Kidney capillary endothelial cell (primary cell): ENCODE measurements at places on chromosomes 2 and 18.

DNA sequence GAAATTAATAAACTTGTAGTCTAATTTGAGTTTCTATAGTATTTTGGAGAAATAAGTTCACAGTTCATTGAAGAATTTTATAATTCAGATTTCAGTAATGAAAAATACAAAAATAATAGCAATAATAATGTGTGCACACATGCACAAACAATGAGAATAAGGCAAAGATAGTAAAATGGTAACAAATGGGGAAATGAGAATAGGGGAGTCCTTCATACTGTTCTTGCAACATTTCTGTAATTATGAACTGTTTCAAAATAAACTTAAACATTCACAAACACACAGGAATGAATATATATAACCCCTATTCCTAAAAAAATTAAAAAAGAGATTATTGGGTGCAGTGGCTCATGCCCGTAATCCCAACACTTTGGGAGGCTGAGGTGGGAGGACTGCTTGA lies 63.9 kb downstream of the SPRED2 start:
- no peak for DNase-seq

DNA sequence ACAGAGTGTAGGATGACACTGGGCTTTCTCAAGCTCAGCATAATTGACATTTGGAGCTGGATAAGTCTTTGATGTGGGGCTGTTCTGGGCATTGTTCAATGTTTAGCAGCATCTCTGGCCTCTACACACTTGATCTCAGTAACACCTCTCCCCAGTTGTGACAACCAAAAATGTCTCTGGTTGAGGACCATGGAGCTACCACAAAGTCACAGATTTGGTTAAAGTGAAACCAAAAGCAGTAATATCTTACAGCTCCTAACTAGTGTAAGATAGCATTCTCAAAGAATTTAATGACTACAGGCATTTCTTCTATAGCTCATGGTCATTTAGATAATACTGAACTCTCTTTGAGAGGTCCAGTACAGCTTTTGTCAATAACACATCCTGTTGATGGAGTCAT lies 23.4 kb upstream of the PAX3 start:
- DNase-seq = no peak

- DNase-seq = no peak
Measured at GRCh38 chr18:78769502-78770105, 210.0 kb upstream of the SALL3 start.

DNA sequence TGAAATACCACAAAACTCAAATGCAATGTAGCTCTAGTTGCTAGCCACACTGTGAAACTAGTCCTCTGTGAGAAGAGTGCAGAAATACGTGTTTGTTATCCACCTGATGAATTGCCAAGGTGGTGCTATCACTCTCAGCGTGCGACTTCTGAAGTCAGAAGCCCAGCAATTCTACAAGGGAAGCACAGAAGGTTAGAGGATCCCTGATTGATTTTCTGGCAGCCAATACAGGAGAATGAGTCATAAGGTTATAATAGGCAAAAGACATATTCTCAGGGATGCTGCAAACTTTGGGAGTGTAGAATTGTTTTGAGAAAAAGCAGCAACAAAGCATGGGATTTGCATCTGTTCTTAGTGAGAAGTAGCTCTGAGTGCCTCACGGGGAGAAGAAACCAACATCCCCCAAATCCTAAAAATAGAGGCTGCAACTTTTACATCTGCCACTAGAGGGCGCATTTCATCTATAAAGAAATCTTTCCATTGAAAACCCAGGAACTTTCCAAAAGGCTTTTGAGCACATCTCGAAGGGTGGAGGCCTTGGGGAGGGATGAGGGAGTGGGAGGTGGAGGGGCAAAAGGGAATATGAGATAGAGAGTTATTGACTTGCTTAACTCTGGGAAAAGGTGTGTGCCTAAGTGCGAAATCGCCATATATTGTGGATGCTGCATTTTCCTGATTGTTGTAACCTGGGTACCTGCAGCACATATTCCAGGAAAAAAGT lies 78.0 kb downstream of the TMEM182 start:
- DNase-seq = peak; percentile 42

DNA sequence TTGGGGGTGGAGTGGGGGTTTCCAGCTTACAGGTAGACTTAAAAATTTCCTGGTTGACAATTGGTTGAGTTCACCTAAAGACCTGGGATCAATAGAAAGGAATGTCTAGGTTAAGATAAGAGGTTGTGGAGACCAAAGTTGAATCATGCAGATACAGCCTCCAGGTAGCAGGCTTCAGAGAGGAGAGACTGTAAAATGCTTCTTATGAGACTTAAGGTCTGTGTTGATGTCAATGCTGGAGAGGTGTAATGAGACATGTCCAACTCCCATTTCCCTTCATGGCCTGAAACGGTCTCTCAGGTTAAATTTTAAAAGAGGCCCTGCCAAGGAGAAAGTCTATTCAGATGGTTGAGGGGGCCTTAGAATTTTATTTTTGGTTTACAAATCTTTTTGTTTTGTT lies 38.5 kb upstream of the RND3 start:
- no peak for DNase-seq

DNA sequence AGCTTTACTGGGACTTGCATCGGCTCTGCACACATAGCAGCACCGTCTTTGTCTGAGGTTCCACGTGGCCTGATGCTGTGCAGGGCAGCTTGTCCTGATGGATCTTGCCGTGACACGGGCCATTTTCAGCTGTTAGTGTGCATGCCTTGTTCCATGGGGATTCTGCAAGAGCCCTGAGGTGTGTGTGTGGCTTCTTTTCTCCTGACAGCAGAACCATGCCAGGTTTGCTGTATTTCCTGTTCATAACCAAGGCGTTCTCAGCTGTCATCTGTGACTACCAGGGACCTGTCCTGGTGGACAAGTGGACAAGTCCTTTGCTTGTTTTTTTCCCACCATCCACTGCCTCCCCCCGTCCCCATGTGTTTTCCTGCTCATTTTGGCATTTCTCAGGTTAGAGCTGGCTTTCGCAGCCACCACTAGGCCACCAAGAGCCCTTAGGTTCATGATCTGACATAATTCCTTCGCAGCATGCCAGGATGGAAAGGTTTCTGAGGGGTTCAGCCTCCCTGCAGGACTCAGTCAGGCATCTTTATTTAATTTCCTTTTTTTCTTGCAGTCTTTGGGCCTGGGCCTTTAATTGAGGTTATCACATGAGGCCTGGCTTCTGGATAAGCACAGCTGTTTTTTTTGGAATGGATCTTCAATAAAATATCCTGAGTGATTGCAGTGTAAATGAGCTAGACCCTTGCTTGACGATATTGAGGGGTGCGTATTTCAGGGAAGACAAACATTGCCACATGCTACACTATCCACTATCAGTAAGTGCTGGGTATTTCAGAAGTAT lies 139.4 kb downstream of the NCK2 start:
- no peak for DNase-seq

DNA sequence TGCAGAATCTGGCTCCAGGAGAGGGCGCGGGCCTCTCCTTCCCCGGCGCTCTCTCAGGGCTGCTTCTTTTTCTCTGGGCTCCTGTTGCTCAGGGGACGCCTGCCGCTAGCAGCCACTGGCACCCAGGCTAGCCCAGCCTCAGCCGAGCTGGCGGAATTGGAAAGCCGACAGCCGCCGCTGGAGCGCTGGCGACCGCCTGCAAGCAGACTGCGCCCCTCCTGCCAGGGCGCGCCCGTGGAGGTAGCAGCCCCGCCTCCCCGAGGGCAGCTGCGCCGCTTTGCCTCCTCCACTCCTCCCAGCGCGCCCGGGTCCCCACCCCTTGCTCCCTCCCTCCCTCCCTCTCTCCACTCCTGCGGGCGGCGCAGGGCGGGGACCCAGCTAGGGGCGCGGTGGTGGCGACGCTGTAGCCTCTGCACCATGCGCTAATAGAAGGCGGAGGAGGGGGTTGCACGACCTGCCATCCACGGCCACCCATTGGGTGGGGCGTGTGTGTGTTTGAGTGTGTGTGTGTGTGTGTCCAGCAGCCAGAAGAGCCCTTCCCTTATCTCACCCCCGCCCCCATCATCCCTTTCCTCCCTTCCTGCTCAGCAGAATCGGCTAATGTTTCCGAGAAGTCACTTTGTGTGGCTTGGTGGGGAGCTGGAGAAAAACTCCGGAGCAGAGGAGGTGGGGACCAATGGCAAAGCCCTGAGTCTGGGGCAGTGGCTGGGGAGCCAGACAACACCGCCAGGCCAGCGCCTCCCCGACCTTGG lies at the start of gene SCN9A:
Gene SCN9A, minus strand, starts transcription at position 209 of the 752 bp plus-strand sequence. CDS start 64,188 bp downstream, outside the sequence.
- peak; percentile 10 for DNase-seq
